CD4-positive, CD25-positive, alpha-beta regulatory T cell (primary cell): ENCODE measurements at places on chromosomes 4 and X. TPM values are rescaled to one million over a fixed set of nuclear protein-coding genes. Genes with fewer than 3 reads are reported as not detected.

GRCh38 chrX:19975845-19976244 lies 15.0 kb downstream of the BCLAF3 start:
- DNase-seq: no peak

DNA sequence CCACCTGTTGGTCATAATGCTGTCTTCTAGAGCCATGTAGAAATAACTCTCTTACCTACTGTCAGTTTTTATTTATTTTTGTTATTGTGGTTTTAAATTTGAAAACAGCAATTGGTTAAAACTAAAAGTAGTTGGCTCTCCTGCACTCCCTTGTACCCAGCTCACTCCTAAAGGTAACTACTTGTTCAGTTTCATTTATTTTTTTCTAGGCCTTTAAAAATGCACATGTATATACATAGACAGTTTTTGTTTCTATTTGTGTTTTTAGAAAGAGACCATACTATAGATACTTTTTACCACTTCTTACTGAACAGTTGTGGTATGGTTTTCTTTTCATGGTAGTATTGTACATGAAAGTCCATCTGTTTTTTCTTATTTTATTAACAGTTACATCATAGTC lies 16.8 kb downstream of the SMAD1 start:
- no peak for DNase-seq

- DNase-seq: no peak
Measured at GRCh38 chr4:1500966-1501753, 94.9 kb upstream of the NKX1-1 start.

GRCh38 chrX:135347381-135348016 lies 38.2 kb downstream of the ETDC start:
- DNase-seq: no peak

- DNase-seq: no peak
Measured at GRCh38 chrX:24890677-24891076, 125.1 kb downstream of the ARX start.

- DNase-seq: no peak
Measured at GRCh38 chrX:131874300-131874699, 148.8 kb upstream of the STK26 start.

DNA sequence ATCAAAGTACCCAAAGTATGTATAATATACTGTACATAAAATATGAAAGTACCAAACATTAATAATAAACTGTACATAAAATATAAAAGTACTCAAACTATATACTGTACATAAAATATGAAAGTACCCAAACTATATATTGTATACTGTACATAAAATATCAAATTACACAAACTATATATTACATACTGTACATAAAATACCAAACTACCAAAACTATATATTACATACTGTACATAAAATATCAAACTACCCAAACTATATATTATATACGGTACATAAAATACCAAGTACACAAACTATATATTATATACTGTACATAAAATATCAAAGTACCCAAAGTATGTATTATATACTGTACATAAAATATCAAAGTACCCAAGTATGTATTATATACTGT lies 723.7 kb downstream of the CWH43 start:
- no peak for DNase-seq

GRCh38 chrX:122770581-122770980 lies 413.5 kb upstream of the GRIA3 start:
- no peak for DNase-seq

DNA sequence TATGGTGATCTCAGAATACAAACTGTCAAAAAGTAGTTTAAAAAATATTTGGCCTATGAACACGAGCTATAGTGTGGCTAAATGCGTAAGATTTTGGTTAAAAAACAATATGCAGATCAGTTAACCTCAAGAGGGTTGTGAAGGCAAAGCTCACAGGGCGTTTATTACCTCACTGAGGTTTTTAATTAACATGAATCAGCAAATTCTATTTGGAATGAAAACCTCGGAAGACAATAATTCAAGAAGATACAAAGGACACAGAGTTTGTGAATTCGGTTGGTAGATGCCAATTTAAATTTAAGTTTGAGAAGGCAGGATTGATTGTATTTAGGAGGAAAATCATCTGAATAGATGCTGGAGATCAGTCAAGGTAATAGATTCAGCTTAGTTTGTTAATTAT lies 1434.6 kb downstream of the C4orf33 start:
- no peak for DNase-seq

DNA sequence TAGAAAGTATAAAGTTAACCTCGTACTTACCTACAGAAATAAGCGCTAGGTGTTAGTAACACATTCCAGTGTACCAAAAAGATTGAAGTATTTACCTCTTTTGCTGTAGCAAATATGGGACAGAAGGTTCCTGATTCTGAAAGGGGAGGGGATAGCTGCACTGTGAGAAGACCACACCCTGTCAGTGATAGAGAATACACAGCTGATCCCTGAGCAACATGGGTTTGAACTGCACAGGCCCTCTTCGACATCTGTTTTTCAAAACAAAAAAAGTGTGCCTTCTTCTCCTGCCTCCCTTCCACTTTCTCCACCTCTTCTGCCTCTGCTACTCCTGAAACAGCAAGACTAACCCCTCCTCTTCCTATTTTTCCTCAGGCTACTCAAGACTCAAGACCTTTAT lies 201.8 kb upstream of the SLIT2 start:
- DNase-seq: no peak

Gene PDK3
- 29.7 TPM for polyA plus RNA-seq

Gene KCTD8
- polyA plus RNA-seq: not detected

Gene RAB41
- polyA plus RNA-seq: not detected

Gene CFAP299
- polyA plus RNA-seq: not detected
